ENCODE measurements at places on chromosomes 16 and 17. TPM values are rescaled to one million over a fixed set of nuclear protein-coding genes. Genes with fewer than 3 reads are reported as not detected.
A peak's percentile ranks its signal among the peaks of the same experiment; 100 is the strongest.

DNA sequence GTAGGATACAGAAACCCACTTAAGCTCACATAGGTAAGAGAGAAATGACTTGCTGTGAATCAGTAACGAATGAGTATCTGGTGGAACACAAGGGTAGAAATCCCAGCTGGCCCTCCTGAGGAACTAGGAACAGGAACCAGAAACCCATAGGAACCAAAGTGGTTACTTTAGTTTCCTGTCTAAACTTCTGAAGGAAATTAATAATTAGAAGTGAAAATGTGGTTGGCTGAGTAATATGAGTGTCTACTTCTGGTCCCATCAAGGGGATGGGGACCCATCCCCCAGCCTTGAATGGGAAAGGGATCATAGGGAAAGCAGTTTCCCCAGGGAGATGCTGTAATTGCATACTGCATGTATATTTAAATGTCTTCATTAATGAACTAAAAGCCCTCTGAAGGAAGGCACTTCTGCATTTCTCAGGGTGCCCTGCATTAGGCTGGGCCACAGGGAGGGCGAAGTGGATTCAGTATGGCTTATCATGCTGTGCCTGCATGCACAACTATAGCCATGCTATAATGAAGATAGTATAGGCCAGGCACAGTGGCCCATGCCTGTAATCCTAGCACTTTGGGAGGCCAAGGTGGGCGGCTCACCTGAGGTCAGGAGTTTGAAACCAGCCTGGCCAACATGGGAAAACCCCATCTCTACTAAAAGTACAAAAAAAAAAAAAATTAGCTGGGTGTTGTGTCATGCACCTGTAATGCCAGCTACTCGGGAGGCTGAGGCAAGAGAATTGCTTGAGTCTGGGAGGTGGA, 45.6 kb downstream of the CYB5B start:
- no peaks in the 10 kb centered on the region for H3K36me3 ChIP-seq
- no peak for DNase-seq
- no peaks in the 10 kb centered on the region for H3K27me3 ChIP-seq
- H3K4me3 ChIP-seq: no peak overlapping the region

GCGR gene
- 0.85 TPM for total RNA-seq

GRCh38 chr16:87291944-87292343, 25.2 kb downstream of the C16orf95 start:
- H3K27me3 ChIP-seq: peaks cover 2% of the 10 kb centered on the region
- no peak overlapping the region for H3K4me3 ChIP-seq
- peaks cover 19% of the 10 kb centered on the region for H3K36me3 ChIP-seq
- DNase-seq: no peak

HLF gene
- total RNA-seq: 0.30 TPM

ABCA9 gene
- not detected for total RNA-seq

KRT36 gene
- not detected for total RNA-seq

GRCh38 chr17:27878776-27879562, 14.2 kb downstream of the LYRM9 start:
- H3K27ac ChIP-seq: no peak overlapping the region
- H3K27me3 ChIP-seq: no peaks in the 10 kb centered on the region
- DNase-seq: peak; percentile 24
- H3K4me1 ChIP-seq: peaks cover 19% of the 10 kb centered on the region
- H3K36me3 ChIP-seq: no peaks in the 10 kb centered on the region

GRCh38 chr16:57380671-57381462, 8.6 kb downstream of the CX3CL1 start:
- no peak overlapping the region for H3K27ac ChIP-seq
- no peak overlapping the region for H3K4me3 ChIP-seq
- no peak for DNase-seq
- H3K36me3 ChIP-seq: no peaks in the 10 kb centered on the region
- no peaks in the 10 kb centered on the region for H3K27me3 ChIP-seq
- H3K4me1 ChIP-seq: peaks cover 9% of the 10 kb centered on the region

CACNB1 gene
- 11.2 TPM for total RNA-seq

CMTM2 gene
- total RNA-seq: not detected

DNA sequence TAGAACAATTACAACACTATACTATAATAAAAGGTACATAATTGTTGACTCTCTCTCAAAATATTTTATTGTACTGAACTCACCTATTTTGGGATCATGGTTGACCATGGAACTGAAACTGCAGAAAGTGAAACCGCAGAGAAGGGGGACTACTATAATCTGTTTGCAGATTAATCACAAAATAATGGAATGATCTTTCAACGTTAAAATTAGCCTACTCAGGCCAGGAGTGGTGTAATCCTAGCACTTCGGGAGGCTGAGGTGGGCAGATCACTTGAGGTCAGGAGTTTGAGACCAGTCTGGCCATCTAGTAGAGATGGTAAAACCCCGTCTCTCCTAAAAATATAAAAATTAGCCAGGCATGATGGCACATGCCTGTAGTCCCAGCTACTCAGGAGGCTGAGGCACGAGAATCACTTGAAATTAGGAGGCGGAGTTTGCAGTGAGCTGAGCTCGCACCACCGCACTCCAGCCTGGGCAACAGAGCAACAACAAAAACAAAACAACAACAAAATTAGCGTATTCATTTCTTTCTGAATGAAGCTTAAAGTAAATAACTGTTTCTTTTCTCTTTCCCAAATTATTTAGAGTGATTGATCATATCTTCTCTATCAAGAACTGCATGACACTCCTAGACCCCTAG, 45.6 kb downstream of the IKZF3 start:
- H3K36me3 ChIP-seq: peaks cover 9% of the 10 kb centered on the region
- H3K4me3 ChIP-seq: no peak overlapping the region
- no peak overlapping the region for H3K27ac ChIP-seq
- peaks cover 8% of the 10 kb centered on the region for H3K27me3 ChIP-seq
- H3K4me1 ChIP-seq: peaks cover 9% of the 10 kb centered on the region
- DNase-seq: no peak

GRCh38 chr16:4324492-4325252, 8.8 kb downstream of the GLIS2 start:
- no peaks in the 10 kb centered on the region for H3K36me3 ChIP-seq
- H3K4me1 ChIP-seq: peaks cover 28% of the 10 kb centered on the region
- no peaks in the 10 kb centered on the region for H3K27me3 ChIP-seq
- no peak for DNase-seq

DNA sequence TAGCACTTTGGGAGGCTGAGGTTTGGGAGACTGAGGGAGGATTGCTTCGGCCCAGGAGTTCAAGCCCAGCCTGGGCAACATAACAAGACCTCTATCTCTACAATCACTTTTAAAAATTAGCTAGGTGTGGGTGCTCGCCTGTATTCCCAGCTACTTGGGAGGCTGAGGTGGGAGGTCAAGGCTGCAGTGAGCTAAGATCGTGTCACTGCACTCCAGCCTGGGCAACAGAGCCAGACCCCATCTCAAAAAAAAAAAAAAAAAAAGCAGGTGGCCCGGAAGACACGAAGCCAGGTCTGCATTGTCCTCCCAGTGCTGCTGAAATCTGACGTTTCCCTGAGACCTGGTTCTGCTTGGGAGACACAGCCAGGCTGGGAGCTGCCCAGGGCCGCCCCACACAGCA, 18.8 kb upstream of the TIMP2 start:
- no peak for DNase-seq
- H3K4me3 ChIP-seq: no peak overlapping the region
- H3K27me3 ChIP-seq: no peaks in the 10 kb centered on the region
- H3K27ac ChIP-seq: no peak overlapping the region
- H3K36me3 ChIP-seq: no peaks in the 10 kb centered on the region
- H3K4me1 ChIP-seq: no peaks in the 10 kb centered on the region

CBX2 gene
- 85.5 TPM for total RNA-seq

DNA sequence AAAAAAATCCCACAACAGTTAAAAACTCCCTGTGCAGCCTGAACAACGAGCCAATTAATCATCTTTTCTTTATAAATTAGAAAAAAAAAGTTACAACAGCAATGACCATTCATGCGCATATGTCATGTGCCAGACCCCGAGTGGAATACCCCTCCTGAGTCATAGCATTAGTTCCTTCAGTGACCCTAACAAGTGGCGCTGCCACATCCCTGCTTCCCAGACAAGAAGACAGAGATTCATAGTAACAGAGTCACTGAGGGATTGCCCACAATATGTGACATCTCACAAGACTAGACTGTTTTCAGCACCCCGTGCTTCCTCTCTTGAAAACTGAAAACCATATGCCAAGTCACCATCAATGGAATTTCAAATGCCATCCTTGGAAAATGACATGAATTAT, 7.9 kb downstream of the UMOD start:
- H3K4me3 ChIP-seq: no peak overlapping the region
- no peak overlapping the region for H3K27ac ChIP-seq
- peaks cover 5% of the 10 kb centered on the region for H3K4me1 ChIP-seq
- H3K36me3 ChIP-seq: no peaks in the 10 kb centered on the region
- H3K27me3 ChIP-seq: no peaks in the 10 kb centered on the region

GRCh38 chr17:78806451-78806850, 24.4 kb upstream of the CYTH1 start:
- no peak for DNase-seq
- 0 out of 2 replicates have a peak overlapping the region, but pooled peaks have one; percentile 27 for H3K27ac ChIP-seq
- H3K27me3 ChIP-seq: no peaks in the 10 kb centered on the region
- no peaks in the 10 kb centered on the region for H3K4me1 ChIP-seq
- peaks cover 83% of the 10 kb centered on the region for H3K36me3 ChIP-seq
- no peak overlapping the region for H3K4me3 ChIP-seq

GRCh38 chr17:72111336-72111923, 9.4 kb upstream of the SOX9 start:
- DNase-seq: no peak
- H3K27me3 ChIP-seq: peaks cover 45% of the 10 kb centered on the region
- peaks cover 55% of the 10 kb centered on the region for H3K4me1 ChIP-seq
- H3K4me3 ChIP-seq: no peak overlapping the region
- H3K27ac ChIP-seq: no peak overlapping the region

VTN gene
- total RNA-seq: 1.3 TPM

NUDT7 gene
- total RNA-seq: 11.3 TPM

GRCh38 chr16:46763147-46763546, 15.0 kb upstream of the MYLK3 start:
- no peaks in the 10 kb centered on the region for H3K36me3 ChIP-seq
- H3K27me3 ChIP-seq: no peaks in the 10 kb centered on the region
- H3K27ac ChIP-seq: no peak overlapping the region
- peaks cover 2% of the 10 kb centered on the region for H3K4me1 ChIP-seq

- H3K4me1 ChIP-seq: no peaks in the 10 kb centered on the region
- peaks cover 18% of the 10 kb centered on the region for H3K36me3 ChIP-seq
- H3K27ac ChIP-seq: no peak overlapping the region
- no peaks in the 10 kb centered on the region for H3K27me3 ChIP-seq
- no peak for DNase-seq
Observed at GRCh38 chr17:627051-627450, 87.6 kb downstream of the VPS53 start.

- H3K27ac ChIP-seq: no peak overlapping the region
- peaks cover 18% of the 10 kb centered on the region for H3K4me1 ChIP-seq
- H3K4me3 ChIP-seq: no peak overlapping the region
Observed at GRCh38 chr17:31411707-31412285, 20.3 kb downstream of the RAB11FIP4 start.

PKMYT1 gene
- 113 TPM for total RNA-seq

DNA sequence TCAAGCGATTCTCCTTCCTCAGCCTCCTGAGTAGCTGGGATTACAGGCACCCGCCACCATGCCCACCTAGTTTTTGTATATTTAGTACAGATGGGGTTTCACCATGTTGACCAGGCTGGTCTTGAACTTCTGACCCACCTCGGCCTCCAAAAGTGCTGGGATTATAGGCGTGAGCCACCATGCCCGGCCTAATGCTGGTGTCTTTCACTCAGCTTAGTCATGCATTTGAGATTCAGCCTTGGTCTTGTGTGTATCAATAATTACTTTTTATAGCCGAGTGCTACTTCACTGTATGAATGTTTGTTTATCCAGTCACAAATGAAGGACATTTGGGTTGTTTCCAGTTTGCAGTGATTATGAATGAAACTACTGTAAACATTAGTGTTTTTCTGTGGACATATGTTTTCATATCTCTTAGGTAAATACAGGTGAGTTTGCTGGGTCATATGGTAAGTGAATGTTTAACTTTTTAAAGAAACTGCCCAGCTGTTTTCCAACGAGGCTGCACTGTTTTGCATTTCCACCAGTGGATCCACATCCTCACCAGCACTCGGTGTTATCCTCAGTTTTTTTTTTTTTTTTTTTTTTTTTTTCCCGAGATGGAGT, 11.0 kb upstream of the PLCG2 start:
- H3K36me3 ChIP-seq: no peaks in the 10 kb centered on the region
- no peak overlapping the region for H3K4me3 ChIP-seq
- no peaks in the 10 kb centered on the region for H3K27me3 ChIP-seq

- H3K36me3 ChIP-seq: no peaks in the 10 kb centered on the region
- H3K27ac ChIP-seq: no peak overlapping the region
- H3K4me3 ChIP-seq: no peak overlapping the region
- DNase-seq: no peak
- peaks cover 25% of the 10 kb centered on the region for H3K4me1 ChIP-seq
Observed at GRCh38 chr17:72598695-72599094, 477.9 kb downstream of the SOX9 start.

DNA sequence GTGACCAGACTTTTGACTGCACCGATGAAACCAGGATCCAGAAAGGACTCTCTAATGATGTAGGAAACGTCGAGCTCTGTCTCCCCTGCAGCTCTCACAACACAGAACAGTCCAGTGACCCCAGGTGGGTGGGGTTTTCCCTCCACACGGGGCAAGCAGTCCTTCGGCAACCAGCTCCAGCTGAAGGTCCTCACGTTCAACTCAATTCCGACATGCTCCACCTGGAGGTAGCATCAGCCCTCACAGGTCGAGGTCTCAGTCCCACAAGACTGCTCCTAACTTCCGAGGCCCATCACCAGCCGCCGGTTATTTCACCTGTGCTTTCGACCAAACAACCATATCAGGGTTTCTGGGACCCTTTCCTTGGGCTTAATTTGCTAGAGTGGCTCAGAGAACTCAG, 28.2 kb downstream of the ITGAE start:
- H3K4me3 ChIP-seq: no peak overlapping the region
- H3K27me3 ChIP-seq: no peaks in the 10 kb centered on the region
- DNase-seq: peak; percentile 58
- H3K36me3 ChIP-seq: no peaks in the 10 kb centered on the region
- H3K4me1 ChIP-seq: peaks cover 15% of the 10 kb centered on the region
- H3K27ac ChIP-seq: no peak overlapping the region

SMTNL2 gene
- 2.7 TPM for total RNA-seq

DNA sequence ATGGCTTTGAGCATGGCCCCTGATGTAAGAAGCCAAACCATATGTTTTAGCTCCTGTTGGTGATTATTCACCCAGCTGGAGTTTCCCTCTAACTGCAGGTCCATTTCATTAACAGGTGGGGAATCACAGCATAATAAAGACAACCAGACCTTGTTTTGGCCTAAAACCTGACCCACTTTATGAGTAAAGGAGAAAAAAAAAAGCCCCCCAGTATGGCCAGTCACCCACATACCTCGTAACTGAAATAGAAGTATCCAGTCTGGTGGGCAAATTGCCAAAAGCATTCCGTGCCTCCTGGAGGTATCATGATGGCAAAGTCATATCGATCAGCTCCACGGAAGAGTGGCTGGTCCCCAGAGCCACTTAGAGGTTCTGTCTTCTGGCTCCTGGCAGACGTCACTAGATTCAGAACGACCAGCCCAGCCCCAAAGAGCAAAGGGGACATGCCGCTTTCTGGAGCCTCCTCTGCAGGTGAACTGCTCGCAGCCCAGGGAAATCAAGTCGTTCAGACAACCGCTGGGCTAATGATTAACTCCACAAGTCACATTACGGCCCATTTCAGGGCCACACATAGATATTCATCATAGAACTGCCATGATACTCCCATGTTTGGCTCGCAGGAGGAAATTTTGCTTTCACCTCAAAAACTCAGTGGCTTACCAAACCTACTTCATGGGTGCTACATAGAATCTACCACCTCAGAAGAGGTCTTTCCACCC, at the start of gene TMED6:
TSS of gene TMED6 (minus strand) at position 478 of the 719 bp plus-strand sequence. CDS start at position 445, 33 bp downstream.
- no peak for DNase-seq
- H3K4me1 ChIP-seq: no peaks in the 10 kb centered on the region
- no peaks in the 10 kb centered on the region for H3K36me3 ChIP-seq
- H3K27ac ChIP-seq: peak within 1 kb of the TSS; percentile 39

RAD51D gene
- 15.0 TPM for total RNA-seq

C16orf89 gene
- 1.4 TPM for total RNA-seq
